A549 treated with CpdA at 1 μM for 4 hours (cell line): ENCODE measurements at places on chromosomes 3 and 15. TPM values are rescaled to one million over a fixed set of nuclear protein-coding genes. Genes with fewer than 3 reads are reported as not detected.

Gene PCOLCE2
- total RNA-seq: 26.5 to 38.8 TPM (median 32.5 TPM) in 5 replicates

Gene HES1
- 11.7 to 15.4 TPM (median 14.3 TPM) in 5 replicates for total RNA-seq

Gene ANKUB1
- not detected in 5 replicates for total RNA-seq

Gene TGM4
- total RNA-seq: 0.02 to 0.08 TPM (median 0.06 TPM) in 4 of 5 replicates, not detected in the other

Gene LACTB
- 24.7 to 38.6 TPM (median 25.6 TPM) in 5 replicates for total RNA-seq

Gene ACP3
- 0.09 TPM in 1 of 5 replicates, not detected in the others for total RNA-seq

Gene LZTFL1
- total RNA-seq: 13.6 to 18.6 TPM (median 16.3 TPM) in 5 replicates

Gene STAC
- total RNA-seq: 2.6 to 3.3 TPM (median 2.8 TPM) in 5 replicates

Gene ANKRD63
- 0.19 to 0.42 TPM (median 0.32 TPM) in 4 of 5 replicates, not detected in the other for total RNA-seq
